Stimulated activated naive CD8-positive, alpha-beta T cell treated with anti-CD3 and anti-CD28 coated beads, Interleukin-15, amount 100 ng/mL, for 72 hours (primary cell): ENCODE measurements at places on chromosomes 7 and 10.

DNA sequence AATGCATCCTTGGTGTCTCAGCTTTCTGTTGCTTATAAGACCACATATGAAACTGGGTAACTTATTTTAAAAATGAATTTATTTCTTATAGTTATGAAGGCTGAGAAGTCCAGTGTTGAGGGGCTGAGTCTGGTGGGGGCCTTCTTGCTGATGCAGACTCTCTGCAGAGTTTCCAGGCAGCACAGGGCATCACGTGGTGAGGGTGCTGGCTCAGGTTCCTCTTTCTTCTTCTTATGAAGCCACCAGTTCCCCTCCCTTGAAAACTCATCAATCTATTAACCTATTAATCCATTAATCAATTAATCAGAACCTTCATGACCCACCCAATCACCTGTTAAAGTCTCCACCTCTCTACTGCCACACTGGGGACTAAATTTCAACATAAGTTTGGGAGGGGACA is 595.6 kb upstream of the NRP1 start:
- DNase-seq = no peak

- no peak for DNase-seq
Observed at GRCh38 chr7:116593359-116594075, 68.7 kb downstream of the CAV1 start.

- DNase-seq = no peak
Observed at GRCh38 chr7:34128762-34129161, 223.4 kb downstream of the BMPER start.

DNA sequence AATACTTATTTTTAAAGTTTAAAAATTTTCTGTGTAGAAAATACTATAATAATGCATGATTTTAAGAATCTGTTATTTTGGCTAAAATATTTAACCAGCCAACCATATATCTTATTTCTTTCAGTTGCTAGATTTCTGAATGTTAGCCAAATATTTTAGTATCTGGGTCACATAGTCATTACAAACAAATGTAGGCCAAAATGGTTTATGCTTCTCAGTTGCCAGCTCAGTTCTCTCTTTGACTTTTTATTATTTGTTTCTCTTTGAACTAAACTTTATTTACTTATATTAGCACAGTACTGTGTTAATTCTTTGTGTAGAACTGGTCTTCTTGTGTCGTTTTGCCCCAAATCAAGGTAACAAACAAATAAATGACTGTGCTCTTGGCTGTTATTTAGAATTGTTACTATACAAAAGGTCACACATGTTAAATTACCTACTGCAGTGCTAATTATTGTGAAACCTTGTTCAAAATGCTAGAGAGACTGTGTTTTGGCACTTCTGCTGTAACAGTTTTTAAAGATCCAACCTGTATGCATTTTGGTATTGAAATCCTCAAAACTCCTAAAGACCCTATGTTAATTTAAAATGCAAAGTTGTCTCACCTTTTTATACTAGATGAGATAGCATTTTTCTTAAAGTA is 39.8 kb downstream of the ZEB1 start:
- DNase-seq = no peak

DNA sequence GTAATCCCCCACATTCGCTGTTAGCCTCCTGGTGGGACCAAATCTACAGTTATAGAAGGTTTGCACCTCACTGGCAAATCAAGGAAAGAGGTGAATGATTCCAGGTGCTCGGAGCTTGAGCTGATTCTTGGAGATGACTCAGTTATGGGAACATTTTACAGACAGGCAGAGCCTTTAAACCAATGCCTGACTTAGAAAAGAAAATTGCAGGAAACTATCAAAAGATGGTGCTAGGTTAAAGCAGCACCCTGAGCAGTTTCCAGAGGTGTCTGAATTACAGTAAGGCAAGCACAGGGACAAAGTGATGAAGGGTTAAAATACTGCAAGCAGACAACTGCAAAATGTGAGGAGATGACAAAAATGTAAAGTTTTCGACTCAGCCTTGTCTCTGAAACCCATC is 2.9 kb downstream of the LRRTM3 start:
- DNase-seq = no peak

DNA sequence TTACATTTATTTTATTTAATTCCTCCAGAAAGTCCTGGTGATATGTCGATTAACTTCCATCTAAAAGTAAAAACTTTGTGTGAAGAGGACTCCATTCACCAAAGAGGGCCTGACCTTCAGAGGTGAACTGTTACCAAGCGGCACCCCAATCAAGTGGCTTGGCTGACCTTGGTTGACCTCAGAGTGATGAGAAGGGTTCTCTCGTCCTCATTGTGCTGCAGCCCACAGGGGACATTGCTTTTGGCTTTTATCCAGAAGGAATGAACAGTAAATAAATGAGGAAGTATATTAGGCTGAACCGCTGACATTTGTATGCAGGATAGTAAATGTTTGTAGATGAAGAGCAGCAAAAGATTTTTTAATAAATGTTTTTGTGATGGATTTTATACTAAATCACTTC is 172.4 kb upstream of the MKI67 start:
- no peak for DNase-seq

DNA sequence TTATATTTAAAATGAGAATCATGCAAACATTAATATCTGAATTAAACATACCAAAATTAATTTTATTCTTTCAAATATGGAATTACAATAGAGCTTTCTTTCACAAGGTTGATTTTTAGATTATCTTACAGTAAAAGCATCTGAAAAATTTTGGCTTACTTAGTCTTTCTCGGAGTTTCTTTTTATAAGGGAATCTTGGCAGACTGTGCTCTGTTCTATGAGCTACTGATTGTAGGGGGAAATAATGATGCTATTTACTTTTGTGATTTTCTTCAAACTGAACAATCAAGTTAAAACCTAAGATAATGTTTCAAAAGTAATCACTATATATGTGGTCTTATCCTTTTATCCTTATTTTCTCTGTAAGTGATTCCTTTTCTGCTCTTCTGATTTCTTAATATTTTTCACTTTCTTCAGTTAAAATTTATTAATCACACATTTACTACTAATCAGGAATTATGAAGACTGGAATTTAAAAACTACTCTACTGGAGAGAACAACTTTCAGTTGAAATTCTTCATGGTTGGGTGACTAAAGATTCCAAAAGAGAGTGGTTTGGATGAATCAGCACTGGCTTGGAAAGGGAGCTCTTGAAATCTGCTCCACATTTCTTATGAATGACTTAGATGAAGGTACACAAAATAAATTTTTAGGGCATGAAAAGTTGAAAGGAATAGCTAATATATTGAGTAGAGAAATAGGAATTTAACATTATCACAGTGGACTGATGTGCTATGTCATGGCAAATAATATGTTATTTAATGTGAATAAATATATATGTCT is 103.9 kb downstream of the PPP1R9A start:
- DNase-seq = no peak

DNA sequence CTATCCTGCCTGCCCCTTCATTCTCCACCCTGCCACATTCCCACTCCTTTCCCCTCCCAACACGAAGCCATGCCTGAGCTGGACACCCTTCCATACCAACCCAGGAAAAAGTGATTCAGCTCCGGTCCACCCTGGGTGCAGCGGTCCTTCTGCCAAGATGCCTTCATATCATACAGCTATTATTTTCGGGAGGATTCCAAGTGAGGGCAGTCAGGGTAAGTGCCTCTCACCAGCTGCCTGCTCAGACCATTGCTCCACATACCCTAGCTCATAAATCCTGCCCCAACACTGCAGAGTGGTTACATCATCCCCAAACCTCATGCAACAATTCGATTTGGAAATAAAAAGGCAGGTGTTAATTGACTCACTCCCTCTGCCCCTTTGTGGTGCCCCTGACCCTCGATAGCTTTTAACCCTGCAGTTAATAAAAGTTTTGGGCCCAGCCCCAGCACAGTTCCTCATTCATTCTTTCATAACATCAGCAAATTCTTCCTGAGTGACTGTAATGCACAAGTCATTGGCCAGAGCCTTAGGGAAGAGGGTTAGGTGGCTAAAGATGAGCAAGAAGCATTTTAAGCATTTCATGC is 42.6 kb downstream of the ZNF503 start:
- DNase-seq = no peak

GRCh38 chr7:137343281-137343841 is at the start of gene PTN:
Gene PTN, minus strand, starts transcription at chr7:137343733. Its CDS starts 88,760 bp downstream, at chr7:137254973.
- no peak for DNase-seq

GRCh38 chr7:318878-319661 is 29.1 kb downstream of the FOXL3 start:
- DNase-seq = no peak

DNA sequence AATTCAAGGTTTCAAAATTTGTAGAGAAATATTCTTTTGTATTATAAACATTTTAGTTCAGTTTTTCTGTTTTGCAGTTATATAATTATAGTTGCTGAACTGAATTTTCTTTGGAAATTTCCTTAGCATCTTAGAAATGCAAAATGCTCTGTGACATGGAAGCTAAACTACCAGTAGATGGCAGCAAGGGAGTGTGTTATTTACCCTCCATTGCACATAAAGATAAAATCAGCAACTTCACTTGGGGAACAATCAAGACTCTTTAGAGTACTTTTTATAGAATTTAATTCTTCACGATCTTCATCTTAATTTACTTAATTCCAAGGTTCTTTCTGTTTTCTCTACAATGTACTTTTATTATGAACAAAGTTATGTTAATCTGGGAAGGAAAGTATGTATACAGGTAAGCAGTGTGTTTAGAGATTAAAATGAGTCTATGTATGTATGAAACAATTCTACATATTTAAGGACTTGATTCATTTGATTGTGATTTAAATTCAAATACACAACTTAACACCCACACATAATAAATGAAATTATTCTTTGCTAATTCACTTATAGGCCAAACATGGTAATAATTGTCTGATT is 404.2 kb downstream of the THSD7A start:
- DNase-seq = no peak

DNA sequence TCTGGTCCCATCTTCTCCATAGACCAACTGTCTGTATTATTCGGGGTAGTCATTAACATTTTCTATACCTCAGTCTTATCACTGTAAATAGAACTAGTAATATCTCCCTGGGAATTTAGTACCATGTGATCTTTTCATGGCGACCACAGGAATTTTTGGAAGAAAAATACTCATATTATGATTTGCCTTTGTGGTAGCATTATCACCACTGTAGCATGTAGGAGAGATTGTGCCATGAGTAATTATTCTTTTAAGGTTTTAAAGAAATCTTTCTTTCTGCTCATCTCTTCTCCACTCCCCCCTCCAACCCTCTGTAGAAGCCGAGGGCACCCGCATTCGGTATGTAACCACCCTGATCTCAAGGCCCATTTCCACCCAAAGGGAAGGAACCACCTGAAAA is 25.0 kb downstream of the ZNF365 start:
- DNase-seq = no peak

DNA sequence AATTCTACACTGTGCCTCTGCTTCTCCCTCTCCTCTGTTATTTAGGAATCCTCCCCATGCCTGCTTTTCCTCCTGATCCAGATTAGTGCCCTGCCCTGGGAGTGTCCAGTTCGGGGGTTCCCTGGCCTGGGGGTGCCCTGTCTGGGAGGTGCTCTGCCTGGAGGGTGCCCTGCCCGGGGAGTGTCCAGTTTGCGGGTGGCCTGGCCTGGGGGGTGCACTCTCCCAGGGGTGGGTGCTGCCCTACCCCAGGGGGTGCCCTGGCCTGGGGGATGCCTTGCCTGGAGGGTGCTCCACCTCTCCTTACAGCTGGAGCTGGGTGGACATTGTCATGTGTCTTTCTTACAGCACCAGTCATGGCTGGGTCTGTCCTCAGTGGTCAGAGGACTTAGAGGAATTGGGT is 20.2 kb downstream of the RAMP3 start:
- DNase-seq = no peak

DNA sequence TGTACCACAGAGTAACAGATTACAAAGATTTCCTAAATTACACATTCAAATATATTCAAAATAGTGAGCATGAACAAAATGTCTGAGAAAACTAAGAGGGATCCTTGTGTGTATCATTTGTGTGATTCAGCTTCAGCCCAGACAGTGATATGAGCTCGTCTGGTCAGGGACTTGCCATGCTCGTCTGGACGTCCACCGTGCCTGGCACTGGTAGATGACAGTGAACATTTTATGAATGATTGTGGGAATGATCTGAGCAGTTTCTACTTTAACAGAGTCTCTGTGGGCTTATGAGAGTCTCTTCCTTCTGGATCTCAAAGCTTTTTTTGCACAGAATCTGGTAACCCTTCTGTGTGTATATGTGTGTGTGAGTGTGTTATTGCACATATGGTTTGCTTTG is 34.2 kb upstream of the ANKRD2 start:
- DNase-seq = no peak

DNA sequence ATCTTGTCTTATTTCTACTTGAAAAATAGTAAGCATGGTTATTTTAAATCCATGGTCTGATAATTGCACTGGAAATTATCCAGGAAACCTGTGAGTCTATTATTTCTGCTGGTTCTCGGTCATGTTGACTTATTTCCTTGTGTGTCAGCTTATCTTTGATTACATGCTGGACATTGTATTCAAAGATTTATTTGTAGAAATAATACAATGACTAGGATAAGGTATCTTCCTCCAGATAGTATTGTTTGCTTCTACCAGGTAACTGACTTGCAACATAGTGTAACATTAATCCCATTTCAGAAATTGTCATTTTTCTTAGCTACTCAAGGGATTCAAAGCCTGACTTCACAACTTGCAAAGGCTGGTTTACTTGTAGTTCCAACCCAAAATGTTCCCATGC is 33.4 kb downstream of the PLXNA4 start:
- DNase-seq = no peak

DNA sequence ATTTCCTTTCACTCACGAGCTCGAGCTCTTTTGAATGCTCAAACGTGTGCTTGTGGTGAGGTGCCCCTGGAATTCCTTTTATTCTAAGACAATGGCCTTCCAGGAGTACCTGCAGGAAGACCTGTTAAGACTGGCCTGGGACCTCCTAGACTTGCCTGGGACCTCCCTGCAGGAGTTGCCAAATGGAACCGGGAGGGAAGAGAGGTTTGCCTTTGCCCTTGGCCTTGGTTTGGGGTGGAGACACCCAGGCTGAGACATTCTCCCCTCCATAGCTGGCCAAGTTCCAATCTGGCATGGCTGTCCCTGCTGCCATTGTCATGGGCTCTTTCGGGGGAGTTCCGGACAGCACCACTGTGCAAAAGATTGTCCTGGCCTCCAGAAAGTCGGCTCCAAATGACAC is 39.7 kb downstream of the DNAJB12 start:
- DNase-seq = no peak

DNA sequence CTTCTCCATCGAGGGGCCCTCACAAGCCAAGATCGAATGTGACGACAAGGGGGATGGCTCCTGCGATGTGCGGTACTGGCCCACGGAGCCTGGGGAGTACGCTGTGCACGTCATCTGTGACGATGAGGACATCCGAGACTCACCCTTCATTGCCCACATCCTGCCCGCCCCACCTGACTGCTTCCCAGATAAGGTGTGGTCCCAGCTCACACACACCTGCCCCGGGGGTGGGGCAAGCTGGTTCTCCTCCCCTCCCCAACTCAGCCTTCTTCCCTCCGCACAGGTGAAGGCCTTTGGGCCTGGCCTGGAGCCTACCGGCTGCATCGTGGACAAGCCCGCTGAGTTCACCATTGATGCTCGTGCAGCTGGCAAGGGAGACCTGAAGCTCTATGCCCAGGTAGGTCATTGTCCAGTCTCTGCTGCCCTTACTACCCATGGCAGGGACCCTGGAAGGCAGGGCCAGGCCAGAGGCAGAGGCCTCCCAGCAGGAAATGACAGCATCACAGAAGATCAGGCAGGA is 11.0 kb downstream of the FLNC start:
- no peak for DNase-seq
